CD4-positive, alpha-beta memory T cell (primary cell): ENCODE measurements at places on chromosomes 11 and 22. TPM values are rescaled to one million over a fixed set of nuclear protein-coding genes. Genes with fewer than 3 reads are reported as not detected.

DNA sequence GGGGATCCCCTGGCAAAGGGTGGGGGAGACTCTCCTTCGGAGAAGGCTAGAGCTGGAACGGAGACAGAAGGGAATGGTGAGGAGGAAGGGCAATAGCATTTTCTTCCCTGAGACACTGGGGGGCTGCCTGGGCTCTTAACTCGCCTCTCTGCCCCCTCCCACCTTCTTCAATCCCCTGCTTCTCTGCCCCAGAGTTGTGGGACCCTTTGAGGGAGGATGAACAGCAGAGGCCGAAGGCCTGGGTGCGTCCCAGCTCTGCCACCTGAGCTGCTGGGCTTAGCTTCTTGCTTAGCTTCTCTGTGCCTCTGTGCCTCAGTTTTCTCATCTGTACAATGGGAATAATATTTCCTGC, 72.4 kb downstream of the RTL6 start:
- no peak for DNase-seq
- H3K27me3 ChIP-seq, result no peaks in the 10 kb centered on the region
- no peaks in the 10 kb centered on the region for H3K4me1 ChIP-seq
- no peak overlapping the region for H3K4me3 ChIP-seq

GRCh38 chr11:44264761-44265160, 45.2 kb downstream of the ALX4 start:
- no peaks in the 10 kb centered on the region for H3K27me3 ChIP-seq
- DNase-seq, result no peak
- no peaks in the 10 kb centered on the region for H3K4me1 ChIP-seq

- no peak for DNase-seq
- no peak overlapping the region for H3K27ac ChIP-seq
- H3K4me3 ChIP-seq, result no peak overlapping the region
- H3K27me3 ChIP-seq, result no peaks in the 10 kb centered on the region
- H3K4me1 ChIP-seq, result no peaks in the 10 kb centered on the region
- no peaks in the 10 kb centered on the region for H3K36me3 ChIP-seq
These were observed 47.7 kb downstream of the AMOTL1 start for GRCh38 chr11:94815705-94816344.

The OR4C13 gene
- total RNA-seq, result not detected
